ENCODE measurements at places on chromosomes 13 and 19.

- no peak for DNase-seq
Observed at GRCh38 chr13:64020126-64020525, 2604.5 kb upstream of the PCDH20 start.

DNA sequence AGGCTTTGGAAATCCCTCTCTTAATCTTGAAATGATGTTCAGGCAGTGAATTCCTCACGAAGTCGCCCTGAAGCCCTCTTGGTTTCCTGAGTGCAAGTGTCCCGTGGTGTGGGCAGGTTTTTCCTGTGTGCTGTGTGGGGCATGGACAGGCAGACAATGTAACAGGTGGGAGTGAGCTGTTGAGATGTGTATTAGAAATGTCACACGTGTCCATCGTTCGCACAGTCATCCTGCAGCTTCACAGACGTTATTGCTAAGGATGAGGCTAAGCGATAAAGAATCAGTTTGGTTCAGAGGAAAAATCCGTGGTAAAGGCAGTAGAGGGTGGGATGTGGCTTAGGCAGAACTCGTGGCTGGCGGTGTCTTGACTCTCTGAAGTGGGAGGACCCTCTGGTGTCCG lies 51.7 kb downstream of the SMARCA4 start:
- no peak for DNase-seq

GRCh38 chr19:1465191-1466016 lies 13.6 kb downstream of the C19orf25 start:
- DNase-seq, result no peak

DNA sequence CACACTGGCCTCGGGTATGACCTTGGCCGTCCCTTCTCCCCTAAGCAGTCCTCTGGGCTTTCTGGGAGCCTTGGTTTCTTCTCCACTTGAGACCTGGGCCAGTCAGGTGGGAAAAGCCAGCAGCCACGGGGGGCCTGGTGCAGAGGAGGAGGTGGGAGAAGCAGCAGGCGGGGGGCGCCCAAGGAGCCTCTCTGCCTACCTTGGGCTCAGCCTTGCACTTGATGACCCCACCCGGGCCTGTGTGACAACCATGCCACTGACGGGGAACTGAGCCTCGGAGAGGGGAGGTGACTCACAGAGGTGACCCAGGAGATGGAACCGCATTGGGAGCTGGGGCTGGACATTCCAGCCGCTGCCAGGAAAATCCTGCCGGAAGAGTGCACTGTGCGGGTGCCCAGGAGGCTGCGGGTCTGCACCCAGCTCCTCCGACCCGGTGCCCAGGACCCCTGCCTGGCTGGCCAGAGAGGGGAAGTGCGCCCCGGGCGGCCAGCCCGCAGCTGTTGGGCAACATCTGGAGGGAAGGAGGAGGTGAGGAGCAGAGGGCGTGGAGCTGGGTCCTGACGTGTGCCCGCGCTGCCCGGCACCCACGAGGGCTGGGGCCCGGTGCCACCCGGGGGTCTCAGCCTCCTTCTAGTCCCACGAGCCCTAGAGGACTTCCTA lies 23.4 kb upstream of the SLC7A10 start:
- no peak for DNase-seq

DNA sequence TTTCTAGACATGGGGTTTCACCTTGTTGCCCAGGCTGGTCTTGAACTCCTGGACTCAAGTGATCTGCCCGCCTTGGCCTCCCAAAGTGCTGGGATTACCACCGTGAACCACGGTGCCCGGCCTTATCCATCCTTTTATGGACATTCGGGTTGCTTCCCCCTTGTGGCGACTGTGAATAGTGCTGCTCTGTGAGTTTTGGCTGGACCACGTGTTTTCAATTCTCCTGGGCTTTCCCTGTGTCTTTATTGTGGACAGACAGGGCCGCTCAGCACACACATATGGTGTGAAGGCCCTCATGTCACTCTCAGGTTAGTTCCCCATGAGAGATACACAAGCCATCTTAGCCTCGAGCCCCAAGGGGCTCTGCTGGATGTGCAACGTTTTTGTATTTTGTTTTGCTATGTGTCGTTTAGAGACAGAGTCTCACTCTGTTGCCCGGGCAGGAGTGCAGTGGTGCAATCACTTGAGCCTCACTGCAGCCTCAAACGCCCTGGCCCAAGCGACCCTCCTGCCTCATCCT lies 40.5 kb downstream of the MAU2 start:
- DNase-seq, result peak; percentile 86

- no peak for DNase-seq
Observed at GRCh38 chr13:46119883-46120614, 15.2 kb upstream of the CPB2 start.

DNA sequence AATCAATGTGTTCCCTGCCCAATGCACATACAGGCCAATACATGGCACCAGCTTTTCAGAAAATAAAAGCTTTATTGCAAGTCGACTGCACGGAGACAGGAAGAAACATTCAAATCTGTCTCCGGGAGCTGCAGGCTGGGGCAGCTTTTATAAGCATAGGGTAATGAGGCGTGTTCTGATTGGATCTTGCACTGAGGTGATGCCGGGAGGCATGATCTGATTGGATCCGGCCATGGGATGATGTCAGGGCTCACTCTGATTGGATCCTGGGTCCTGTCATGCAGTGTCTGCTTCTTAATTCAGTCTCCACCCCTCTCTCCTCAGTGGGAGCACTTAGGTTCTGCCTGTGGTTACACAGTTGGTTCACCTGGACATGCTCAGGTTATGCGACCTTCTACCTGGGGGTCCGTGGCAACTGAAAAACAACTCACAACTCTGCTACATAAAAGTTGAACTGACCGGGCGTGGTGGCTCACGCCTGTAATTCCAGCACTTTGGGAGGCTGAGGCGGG lies 11.8 kb upstream of the FBN3 start:
- DNase-seq, result peak; percentile 44

GRCh38 chr13:71677124-71677523 lies 189.9 kb downstream of the DACH1 start:
- no peak for DNase-seq

- peak; percentile 41 for DNase-seq
Observed at GRCh38 chr13:39016787-39017186, 21.1 kb downstream of the PROSER1 start.

DNA sequence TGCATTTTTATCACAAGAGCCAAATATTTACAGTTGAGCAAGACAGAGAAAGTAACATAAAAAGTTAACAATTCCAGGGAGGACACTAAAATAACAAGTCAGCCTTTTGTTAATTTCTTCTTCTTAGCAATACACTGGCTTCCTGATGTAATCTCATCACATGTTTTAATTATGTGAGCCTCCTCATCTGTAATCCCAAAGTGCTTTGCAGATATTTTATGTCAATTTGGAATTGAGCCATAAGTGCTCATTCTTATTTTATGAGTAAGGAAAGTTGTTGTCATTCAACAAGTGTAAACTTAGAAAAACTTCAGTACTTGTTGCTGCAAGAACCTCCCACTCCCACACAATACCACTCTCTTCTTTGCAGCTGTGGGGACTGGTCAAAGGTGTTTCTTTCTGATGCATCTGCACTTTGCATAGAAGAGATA lies 223.6 kb downstream of the GPC6 start:
- no peak for DNase-seq

- no peak for DNase-seq
Observed at GRCh38 chr13:31686670-31687425, 52.5 kb upstream of the RXFP2 start.

- DNase-seq, result no peak
Observed at GRCh38 chr13:101530293-101530692, 77.8 kb downstream of the ITGBL1 start.

DNA sequence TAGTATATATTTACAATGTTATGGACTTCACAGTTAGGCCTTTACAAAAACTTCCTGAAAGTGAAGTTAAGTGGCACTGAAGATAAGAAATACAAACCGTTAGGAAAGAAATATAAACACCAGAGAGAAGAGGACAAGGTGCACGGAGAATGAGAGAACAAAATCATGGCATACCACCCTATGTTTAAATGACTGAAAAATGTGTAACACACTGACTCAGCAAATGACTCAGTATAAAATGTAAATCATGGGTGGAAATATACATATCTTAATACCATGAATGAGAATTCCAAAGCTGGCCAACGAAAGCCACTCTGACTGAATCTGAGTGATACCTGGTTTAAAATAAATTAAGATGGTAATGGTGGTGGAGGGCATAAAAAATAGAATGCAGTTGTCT lies 260.8 kb downstream of the DNAJC15 start:
- no peak for DNase-seq

DNA sequence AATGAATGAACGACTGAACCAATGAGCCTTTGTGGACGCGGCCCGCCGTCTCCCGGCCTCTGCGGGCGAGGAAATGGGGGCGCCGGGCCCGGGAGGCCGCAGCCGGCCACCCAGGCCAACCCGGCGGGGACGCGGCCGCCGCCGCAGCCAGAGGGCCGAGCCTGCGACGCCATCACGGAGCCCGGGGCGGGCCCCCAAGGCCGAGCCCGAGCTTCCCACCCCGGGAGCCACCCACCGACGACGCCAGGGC lies 216 bp downstream of the SUGP2 start:
- DNase-seq, result no peak

GRCh38 chr13:100611678-100612492 lies 23.3 kb upstream of the GGACT start:
- no peak for DNase-seq

DNA sequence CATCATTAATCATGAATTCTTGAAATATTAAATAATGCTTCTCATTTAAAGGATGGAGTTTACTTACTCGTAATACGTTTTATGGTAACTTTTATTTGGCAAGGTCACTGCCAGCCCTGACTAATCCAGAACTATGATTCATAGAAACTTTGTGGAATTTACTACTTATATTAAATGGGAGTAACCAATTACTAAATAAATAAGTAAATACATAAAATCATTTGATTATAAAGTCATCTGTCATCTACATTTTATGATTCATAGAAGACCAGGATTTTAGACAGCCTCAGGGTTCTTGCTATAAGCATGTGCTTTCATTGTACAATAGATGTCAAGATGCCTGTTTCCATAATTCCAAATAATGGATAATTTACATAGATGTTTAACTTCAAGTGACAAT lies 611.1 kb downstream of the TBC1D4 start:
- no peak for DNase-seq

- DNase-seq, result no peak
Observed at GRCh38 chr13:98460516-98460915, 116.4 kb downstream of the STK24 start.

- DNase-seq, result no peak
Observed at GRCh38 chr13:28237944-28238343, 99.6 kb downstream of the PAN3 start.

- no peak for DNase-seq
Observed at GRCh38 chr13:96783057-96783456, 211.2 kb downstream of the OXGR1 start.

DNA sequence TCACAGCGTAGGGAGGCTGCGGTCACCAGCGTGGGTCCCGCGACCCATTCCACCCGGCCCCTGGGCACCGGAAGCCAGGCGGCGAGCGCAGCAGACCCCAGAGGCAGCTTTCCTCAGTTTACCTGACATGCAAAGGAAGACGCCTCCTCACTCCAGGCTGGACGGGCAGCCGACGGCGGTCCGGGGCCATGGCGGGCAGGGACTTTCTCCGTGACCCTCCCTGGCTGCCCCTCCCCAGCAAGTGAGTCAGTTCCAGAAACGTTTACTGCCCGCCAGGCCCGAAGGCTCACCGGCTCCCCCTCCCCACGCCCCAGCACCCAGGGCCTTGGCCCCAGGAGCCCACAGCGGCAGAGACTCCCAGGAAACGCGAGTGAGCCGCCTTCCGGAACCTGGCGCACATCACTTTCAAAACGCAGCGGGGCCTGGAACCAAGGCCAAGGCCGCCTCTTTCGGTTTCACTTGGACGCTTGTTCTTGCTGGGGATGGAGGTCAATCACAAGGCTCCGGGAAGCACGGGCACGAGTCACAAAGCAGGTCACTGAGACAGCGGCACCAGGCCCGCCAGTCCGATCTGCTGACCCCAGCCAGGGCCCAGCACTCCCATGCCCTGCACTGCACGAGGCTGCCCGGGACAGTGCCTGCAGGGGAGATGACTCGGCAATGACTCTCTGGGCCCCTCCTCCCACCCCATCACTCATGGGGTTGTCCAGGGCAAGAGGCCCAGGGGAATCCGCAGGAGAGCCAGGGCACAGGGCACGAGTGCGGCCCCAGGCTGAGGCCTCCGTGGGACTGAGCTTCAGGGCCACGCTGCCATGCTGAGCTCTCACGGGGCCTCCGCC lies 5.3 kb downstream of the SBNO2 start:
- DNase-seq, result no peak

DNA sequence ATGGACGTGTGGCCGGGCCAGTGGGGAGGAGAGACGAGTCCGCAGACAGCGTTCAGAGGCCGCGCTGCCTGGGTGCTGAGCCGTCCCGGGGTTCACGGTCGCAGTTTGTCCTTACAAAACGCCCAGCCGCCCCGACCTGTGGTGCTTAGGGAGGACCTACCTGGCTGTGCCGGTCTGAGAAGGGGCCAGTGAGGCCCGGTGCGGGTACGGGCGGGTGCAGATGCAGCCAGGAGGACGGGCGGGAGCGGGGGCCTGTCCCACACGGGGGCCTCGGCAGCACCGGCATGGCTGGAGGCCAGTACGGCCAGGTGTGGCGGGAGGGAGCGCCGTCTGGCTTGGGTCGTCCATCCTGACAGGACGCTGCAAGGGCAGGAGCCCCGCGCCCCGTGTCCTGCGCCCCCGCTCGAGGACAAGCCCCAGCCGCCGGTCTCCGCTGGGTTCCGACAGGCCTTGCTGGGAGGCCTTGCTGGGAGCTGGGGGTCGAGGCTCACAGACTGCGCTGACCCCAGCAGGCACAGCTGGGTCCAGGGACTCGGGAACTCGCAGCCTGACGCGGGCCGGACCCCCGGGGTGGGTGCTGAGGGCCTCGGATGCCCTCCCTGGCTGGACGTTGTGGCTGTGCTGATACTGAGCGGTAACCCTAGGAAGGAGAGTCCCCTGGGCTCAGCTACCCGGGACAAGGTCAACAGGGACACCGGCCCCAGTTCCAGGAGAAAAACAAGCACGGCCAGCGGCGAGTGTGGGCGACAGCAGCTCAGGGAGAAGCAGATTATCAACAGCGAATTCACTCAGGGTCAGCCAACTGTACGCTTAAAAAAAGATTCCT lies 5.3 kb upstream of the PROZ start:
- DNase-seq, result no peak

DNA sequence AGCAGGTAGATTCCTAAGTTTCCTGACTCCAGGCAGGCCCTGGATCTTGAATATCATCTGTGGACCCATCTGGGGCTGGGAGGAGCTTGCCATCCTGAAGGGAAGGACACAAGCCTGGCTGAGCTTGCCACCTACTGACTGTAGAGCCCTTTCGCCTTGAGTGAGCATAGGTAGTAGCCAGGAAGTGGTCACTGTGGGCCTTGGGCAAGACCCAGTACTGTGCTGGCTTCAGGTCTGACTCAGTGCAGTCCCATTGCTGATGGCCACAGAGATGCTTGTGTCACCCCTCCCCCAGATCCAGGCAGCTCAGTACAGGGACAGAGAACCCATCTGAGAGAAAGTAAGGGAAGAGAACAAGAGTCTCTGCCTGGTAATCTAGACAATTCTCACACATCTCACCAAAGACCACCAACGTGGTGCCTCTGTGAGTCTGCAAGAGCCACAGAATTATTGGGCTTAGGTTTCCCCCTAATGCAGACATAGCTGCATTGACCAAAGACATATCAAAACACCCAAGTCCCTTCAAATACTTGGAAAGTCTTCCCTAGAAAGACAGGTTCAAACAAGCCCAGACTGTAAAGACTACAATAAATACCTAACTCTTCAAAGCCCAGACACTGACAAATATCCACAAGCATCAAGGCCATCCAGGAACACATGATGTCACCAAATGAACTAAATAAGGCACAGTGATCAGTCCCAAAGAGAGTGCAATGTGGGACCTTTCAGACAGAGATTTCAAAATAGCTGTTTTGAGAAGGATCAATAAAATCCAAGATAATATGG lies 108.2 kb upstream of the WASF3 start:
- no peak for DNase-seq

- no peak for DNase-seq
Observed at GRCh38 chr13:30849611-30850010, 56.5 kb upstream of the MEDAG start.
